ENCODE measurements at places on chromosomes 1 and 21. TPM values are rescaled to one million over a fixed set of nuclear protein-coding genes. Genes with fewer than 3 reads are reported as not detected.
A peak's percentile ranks its signal among the peaks of the same experiment; 100 is the strongest.

- DNase-seq, result no peak
Measured at GRCh38 chr1:224014330-224014649, 99.6 kb upstream of the FBXO28 start.

GRCh38 chr21:34582506-34583150 is 32.3 kb downstream of the RCAN1 start:
- peak; percentile 17 for DNase-seq

DNA sequence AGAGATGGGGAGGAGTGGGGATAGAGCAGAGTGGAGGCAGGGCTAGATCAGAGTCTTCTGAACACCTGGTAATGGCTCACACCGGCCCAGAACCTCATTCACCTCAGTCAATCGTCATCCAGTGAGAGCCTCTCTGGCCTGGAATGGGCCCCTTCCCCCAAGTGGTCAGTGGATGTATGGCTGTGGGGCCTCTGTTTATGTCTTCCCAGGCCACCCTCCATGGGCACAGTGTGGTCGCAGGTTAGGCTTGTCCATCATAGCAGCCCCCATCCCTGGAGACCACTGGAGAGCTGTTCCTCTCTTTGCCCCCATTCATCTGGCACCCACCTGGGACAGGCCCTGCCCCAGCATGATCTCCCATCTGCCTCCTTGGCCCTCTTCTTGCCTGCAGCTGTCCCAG is 29.6 kb upstream of the TENT5C start:
- no peak for DNase-seq

The IL20 gene
- 0.31 TPM for total RNA-seq

GRCh38 chr21:37043818-37044217 is 29.1 kb downstream of the PIGP start:
- no peak for DNase-seq

The HORMAD1 gene
- total RNA-seq, result not detected

DNA sequence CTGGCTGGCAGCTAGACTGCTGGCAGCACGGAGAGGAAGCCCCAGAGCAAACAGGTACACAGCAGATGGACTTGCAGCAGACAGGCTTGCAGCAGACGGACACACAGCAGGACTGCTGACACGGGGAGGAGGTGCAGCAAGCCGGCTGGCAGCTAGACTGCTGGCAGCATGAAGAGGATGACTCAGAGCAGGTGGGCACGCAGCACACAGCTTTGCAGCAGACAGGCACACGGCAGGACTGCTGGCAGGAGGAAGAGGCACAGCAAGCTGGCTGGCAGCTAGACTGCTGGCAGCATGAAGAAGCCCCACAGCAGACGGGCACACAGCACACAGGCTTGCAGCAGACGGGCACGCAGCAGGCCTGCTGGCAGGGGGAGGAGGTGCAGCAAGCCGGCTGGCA is 498 bp downstream of the KRTAP10-2 start:
- no peak for DNase-seq

DNA sequence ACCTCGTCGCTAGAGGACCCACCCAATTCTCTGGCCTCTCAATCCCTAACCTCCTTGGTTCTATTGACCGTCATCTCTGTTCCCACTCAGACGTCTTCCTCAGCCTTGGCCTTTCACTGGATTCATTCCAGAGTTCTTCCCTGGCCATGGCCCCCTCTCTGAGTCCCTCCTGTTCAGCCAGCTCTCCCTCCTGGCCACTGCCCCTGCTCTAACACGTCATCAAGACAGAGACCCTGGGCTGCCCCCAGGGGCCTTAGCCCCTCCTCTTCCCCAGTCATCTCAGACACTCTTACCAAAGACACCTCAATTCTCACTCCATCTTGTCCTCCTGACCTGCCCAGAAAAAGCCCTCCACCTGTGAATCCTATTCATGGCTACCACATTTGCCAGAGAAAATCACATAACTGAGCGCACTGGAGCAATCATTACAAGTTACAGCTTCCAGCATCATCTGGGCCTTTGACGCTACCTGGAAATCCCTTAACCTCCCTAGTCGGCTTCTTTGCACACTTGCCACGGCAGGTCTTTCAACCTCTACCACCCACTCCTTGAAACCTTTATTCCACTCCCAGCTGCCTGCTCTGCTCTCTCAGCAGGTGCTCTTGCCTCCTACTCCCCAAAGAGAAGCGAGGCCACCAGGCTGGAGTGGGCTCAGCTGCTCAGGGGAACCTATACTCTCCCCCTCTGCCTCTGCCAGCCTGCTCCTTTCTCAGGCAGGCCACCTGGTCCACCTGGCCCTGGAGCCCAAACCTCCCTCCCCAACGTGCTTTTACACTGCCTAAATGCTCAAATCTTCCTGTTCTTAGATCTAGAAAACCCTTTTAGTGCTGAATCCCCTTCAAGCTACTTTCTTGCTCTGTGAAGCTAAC is 14.0 kb downstream of the DCST2 start:
- DNase-seq, result no peak

The CD2 gene
- 264 TPM for total RNA-seq

The FTCD gene
- not detected for total RNA-seq

GRCh38 chr1:168498159-168498631 is 45.6 kb downstream of the XCL2 start:
- DNase-seq, result no peak

DNA sequence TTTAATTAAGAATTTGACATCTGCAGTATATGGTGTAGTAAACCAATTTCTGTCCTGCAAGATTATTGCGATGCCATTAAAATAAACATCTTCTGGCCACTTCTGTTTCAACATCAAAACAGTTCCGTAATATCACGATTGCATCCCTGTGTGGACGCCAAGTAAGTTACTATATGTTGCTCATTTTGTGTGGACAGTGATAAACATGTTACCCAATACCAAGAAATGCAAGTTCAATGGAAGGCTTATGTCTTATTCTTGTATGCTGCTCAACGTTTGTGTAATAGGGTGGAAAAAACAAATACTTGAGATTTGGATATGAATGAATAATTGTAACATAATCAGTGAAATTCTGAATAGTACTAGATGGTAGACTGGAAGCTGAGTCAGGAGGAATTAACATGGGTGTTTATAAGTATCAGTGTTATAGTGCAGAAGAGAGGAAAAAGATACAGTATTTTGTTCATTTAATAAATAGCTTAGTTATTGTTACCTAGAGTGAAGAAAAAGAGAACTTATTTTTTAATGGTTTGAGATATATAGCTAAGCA is 15.2 kb downstream of the TTC3 start:
- no peak for DNase-seq

Data from activated naive CD4-positive, alpha-beta T cell treated with anti-CD3 and anti-CD28 coated beads for 36 hours (primary cell).